ENCODE measurements at places on chromosomes 5 and 9. TPM values are rescaled to one million over a fixed set of nuclear protein-coding genes. Genes with fewer than 3 reads are reported as not detected.

DNA sequence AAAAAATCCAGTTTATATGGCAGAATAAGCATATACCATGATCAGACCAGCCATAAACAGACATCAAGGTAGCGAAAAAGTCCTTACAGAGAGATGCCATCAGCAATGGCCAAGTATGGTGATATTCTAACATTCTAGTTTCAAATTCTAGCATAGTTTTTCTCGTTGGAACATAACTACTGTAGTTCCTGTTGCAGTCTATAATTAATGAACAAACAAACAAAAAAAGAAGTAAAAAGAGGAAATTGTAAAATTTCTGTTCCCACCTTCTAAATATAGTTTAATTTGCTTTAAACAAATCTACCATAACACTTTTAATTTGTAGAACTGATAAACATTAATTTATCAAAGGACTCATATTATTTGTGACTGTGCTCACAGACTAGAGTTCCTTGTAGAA, 9.9 kb upstream of the CD180 start:
- no peaks in the 10 kb centered on the region for H3K27me3 ChIP-seq
- no peaks in the 10 kb centered on the region for H3K36me3 ChIP-seq
- peaks cover 80% of the 10 kb centered on the region for H3K4me1 ChIP-seq
- peak overlapping the region; percentile 64 for H3K27ac ChIP-seq

- no peak for DNase-seq
- H3K4me3 ChIP-seq, result no peak overlapping the region
- no peaks in the 10 kb centered on the region for H3K36me3 ChIP-seq
- H3K27ac ChIP-seq, result no peak overlapping the region
Measured at GRCh38 chr9:129198319-129199043, 20.4 kb upstream of the IER5L start.

GRCh38 chr5:14263699-14264098, 120.6 kb downstream of the TRIO start:
- no peak for DNase-seq
- H3K27me3 ChIP-seq, result no peaks in the 10 kb centered on the region
- H3K36me3 ChIP-seq, result no peaks in the 10 kb centered on the region
- H3K4me1 ChIP-seq, result no peaks in the 10 kb centered on the region

GRCh38 chr5:143186623-143187022, 216.9 kb downstream of the NR3C1 start:
- DNase-seq, result no peak
- H3K27me3 ChIP-seq, result no peaks in the 10 kb centered on the region
- H3K27ac ChIP-seq, result no peak overlapping the region
- peaks cover 18% of the 10 kb centered on the region for H3K4me1 ChIP-seq

DNA sequence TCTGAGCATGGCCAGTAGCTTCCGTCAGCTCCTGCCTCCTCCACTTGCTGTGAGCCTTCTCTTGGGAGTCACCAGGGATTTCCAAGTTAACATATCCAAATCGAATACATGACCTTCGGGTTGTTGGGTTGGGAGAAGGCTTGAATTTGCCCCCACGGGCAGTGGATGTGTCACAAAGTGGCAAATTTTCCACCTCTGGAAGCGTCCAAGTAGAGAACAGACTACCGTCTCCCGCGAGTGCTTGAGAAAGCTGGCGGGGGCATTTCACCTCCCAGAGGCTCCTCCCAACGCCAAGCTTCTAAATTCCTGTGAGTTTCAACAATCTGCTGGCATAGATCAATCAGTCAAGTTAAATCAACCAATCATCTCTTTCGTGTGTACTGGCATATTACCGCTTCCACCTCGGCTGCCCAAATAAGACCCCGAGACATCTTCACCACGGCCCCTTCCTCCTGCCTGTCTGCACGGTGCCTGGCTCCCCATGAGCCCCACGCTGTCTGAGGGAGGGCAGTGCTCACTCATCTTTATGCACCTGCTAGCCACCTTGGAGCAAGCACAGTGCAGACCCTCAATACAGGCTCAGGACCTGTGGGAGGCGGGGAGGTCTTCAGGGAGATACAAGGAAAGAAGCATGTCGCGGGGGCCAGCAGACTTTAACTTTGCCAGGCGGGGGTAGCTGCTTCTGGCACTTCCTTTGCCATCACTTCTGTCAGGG, 79.1 kb downstream of the MRPL36 start:
- H3K27me3 ChIP-seq, result no peaks in the 10 kb centered on the region
- H3K4me3 ChIP-seq, result no peak overlapping the region
- no peaks in the 10 kb centered on the region for H3K36me3 ChIP-seq
- no peak overlapping the region for H3K27ac ChIP-seq

GRCh38 chr5:117195076-117195475, 620.5 kb upstream of the SEMA6A start:
- no peaks in the 10 kb centered on the region for H3K4me1 ChIP-seq
- H3K36me3 ChIP-seq, result no peaks in the 10 kb centered on the region

GRCh38 chr5:60980511-60980910, 35.5 kb downstream of the NDUFAF2 start:
- H3K4me3 ChIP-seq, result no peak overlapping the region
- DNase-seq, result no peak
- H3K27ac ChIP-seq, result no peak overlapping the region

GRCh38 chr5:107977550-107978071, 306.9 kb upstream of the EFNA5 start:
- no peak for DNase-seq
- H3K27ac ChIP-seq, result no peak overlapping the region
- H3K4me3 ChIP-seq, result no peak overlapping the region
- H3K4me1 ChIP-seq, result no peaks in the 10 kb centered on the region
- no peaks in the 10 kb centered on the region for H3K36me3 ChIP-seq

MORN5 gene
- total RNA-seq, result not detected
